Upper lobe of right lung (tissue), 1 donor: ENCODE measurements at places on chromosomes 12 and 14. TPM values are rescaled to one million over a fixed set of nuclear protein-coding genes. Genes with fewer than 3 reads are reported as not detected.

SETD3 gene
- 90.3 TPM for total RNA-seq

OASL gene
- 12.7 TPM for total RNA-seq

GRCh38 chr14:90045616-90046015 lies 16.2 kb upstream of the KCNK13 start:
- DNase-seq, result no peak
- H3K4me3 ChIP-seq, result no peak overlapping the region
- H3K36me3 ChIP-seq, result no peaks in the 10 kb centered on the region
- no peaks in the 10 kb centered on the region for H3K4me1 ChIP-seq
- H3K27me3 ChIP-seq, result no peaks in the 10 kb centered on the region
- H3K27ac ChIP-seq, result no peak overlapping the region

DNA sequence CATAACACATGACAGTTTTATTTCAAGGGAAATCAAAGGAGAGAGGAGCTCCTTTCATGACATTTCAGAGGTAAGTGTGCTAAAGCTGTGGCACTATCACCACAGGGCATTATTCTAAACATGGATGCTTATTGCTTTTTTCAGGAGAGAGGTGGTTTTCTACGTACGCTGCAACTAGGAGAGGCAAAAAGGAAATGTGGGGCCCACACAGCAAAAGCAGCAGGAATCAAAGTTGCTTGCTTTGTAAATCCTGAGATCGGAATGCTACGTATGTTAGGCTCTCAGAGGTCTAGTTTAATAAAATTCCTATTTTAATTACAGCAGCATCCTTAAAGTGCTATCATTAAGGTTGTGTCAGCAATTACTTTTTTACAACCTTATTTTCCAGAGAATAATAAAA lies 55.0 kb upstream of the GRIP1 start:
- H3K27ac ChIP-seq, result no peak overlapping the region
- H3K4me1 ChIP-seq, result no peaks in the 10 kb centered on the region
- DNase-seq, result no peak

- H3K4me3 ChIP-seq, result no peak overlapping the region
- H3K4me1 ChIP-seq, result no peaks in the 10 kb centered on the region
- no peak overlapping the region for H3K27ac ChIP-seq
Observed at GRCh38 chr14:63673255-63673654, 31.6 kb upstream of the WDR89 start.

DNA sequence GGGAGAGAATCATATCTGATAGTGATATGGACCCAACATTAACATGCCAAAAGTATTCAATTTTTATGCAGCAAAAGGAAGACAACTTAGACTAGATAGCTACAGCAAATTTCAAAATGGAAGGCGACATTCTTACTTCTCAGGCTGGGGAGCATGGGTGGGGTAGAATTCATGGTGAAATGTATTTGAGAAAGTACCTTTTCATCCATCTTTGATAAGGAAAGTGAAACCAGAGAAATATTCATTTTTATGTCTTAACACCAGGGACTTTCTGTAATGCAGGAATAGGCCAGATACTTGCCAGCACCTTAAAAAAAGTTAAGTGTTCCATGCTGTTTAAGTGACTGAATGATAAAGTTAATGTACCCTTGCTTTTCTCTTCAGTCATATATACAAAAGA lies 13.4 kb downstream of the BTG1 start:
- H3K36me3 ChIP-seq, result no peaks in the 10 kb centered on the region
- no peak for DNase-seq
- H3K27ac ChIP-seq, result peak overlapping the region; percentile 61

DNA sequence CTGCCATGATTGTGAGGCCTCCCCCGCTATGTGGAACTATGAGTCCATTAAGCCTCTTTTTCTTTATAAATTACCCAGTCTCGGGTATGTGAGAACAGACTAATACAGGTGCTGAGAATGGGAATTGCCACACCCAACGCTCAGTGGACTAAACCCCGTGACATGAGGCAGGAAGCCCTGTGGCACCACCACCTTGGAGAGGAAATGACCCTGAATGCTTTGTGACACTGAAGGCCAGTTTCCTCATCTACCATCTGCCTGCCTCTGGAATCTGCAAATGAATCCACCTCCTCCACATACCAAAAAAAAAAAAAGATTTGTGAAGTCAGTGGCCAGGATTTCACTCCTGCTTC lies 41.6 kb downstream of the NT5DC3 start:
- H3K36me3 ChIP-seq, result no peaks in the 10 kb centered on the region
- H3K27ac ChIP-seq, result peak overlapping the region; percentile 56
- no peak for DNase-seq
- no peak overlapping the region for H3K4me3 ChIP-seq
- no peaks in the 10 kb centered on the region for H3K27me3 ChIP-seq
